Activated CD4-positive, alpha-beta T cell treated with anti-CD3 and anti-CD28 coated beads for 48 hours (primary cell): ENCODE measurements at places on chromosomes 4 and X.
A peak's percentile ranks its signal among the peaks of the same experiment; 100 is the strongest.

GRCh38 chr4:81465406-81466340 lies 6.0 kb downstream of the RASGEF1B start:
- no peak for DNase-seq

GRCh38 chrX:40736170-40736505 lies 796 bp upstream of the MED14 start:
- DNase-seq: no peak

DNA sequence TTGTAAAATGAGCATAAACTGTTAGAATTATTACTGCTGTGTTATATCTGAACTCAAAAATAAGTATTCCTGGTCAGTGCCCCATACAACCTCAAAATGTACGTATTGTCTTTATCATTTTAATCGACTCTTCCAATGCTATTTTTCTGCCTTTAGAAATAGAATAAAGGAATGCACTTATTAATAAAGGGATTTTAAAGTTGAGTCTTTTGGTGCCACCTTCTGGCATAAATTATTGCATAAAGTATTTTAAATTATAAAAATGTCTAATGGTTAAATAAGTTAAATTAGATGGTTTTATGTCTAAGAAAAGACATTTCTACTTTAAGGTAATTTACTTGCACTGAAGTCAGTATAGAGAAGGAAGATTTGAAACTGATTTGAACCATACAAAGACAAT lies 424.0 kb upstream of the NDST4 start:
- DNase-seq: no peak

GRCh38 chr4:138919094-138919936 lies 96.3 kb upstream of the NOCT start:
- peak; percentile 71 for DNase-seq

DNA sequence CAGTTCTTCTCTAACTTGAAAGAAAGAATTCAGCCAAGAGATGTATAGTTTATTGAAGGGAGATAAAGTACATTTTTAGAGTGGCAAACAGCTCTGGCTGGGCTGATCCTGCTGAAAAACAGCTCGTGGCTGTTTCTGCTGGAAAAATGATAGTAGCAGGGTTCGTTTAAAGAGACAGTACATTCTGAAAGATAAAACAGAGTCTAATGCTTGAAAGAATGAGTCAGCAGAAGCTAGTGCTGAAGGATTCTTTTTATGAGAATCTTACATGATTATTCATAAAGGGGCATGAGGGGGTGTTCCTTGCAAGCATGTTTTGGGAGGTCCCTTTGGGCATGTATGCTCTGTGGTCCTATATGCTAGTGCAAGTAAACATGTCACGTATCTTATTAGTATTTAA lies 790.0 kb downstream of the PCDH18 start:
- no peak for DNase-seq

DNA sequence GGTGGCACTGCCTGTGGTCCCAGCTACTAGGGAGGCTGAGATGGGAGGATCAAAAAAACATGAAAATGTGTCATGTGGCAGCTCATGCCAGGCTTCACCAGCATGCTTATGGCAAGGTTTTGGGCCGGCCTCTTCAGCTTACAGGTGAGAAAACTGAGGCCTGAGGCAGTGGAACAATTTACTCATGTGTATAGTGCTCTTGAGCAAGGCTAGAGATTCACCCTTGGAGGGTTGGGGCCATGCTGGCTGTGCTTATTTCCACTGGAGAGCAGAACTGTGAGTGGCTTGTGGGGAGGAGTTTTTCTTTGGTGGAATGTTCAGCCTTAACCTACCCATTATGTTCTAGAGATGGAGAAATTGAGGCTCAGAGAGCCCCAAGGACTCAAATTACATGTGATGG lies 31.8 kb downstream of the NSD2 start:
- peak; percentile 23 for DNase-seq
